ENCODE measurements at places on chromosomes 4 and X. TPM values are rescaled to one million over a fixed set of nuclear protein-coding genes. Genes with fewer than 3 reads are reported as not detected.

DNA sequence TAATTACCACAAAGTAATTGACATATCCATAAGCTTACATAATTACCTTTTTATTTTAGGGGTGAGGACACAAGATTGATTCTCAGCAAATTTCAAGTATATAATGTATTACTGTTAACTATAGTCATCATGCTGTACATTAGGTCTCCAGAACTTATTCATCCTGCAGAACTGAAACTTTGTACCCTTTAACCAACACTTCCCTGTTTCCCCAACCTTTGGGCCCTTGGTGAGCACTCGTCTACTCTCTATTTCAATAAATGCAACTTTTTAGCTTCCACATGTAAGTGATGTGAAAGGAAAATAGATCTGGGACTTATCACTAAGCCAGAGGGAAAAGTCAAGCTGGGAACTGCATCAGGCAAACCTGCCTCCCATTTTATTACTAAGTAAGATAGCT is 33.6 kb upstream of the CCNG2 start:
- no peak for DNase-seq

DNA sequence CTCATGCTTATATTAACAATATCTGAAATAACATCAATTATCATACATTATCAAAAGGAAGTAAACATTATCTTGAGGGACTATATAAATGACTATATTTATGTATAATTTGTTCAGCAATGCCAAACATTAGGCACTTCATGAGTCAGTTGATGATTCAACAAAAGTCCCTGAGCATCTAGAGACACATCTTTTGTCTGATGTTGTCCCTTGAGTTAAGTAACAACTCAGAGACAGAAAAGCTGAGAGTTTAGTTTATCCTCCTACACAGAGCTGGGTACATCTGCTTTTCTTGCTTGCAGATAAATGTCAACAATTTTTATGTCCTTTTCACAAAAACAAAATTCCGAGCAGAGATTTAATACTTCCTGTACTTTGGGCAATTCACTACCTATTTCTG is 311.1 kb downstream of the INPP4B start:
- DNase-seq = no peak

DNA sequence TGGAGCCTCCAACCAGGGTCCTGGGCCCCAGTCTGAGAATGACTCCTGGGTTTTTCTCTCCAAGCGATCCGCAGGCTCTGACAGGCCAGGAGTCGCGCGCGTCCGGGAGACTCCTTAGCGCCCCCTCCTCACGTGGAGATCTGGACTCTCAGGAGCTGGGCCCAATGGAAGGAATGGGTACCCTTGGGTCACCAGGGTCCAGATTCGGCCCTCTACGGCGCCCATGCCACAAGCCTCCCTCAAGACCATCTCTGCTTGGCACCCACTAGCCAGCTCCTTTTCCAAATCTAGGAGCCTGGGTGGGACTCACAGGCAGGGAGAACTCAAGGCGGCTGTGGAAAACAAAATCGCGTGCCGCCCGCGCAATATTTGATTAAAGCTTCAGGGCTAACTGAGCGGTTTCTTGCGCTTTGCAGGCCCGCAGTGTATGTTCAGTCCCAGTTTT is 7.1 kb downstream of the HAND2 start:
- no peak for DNase-seq

DNA sequence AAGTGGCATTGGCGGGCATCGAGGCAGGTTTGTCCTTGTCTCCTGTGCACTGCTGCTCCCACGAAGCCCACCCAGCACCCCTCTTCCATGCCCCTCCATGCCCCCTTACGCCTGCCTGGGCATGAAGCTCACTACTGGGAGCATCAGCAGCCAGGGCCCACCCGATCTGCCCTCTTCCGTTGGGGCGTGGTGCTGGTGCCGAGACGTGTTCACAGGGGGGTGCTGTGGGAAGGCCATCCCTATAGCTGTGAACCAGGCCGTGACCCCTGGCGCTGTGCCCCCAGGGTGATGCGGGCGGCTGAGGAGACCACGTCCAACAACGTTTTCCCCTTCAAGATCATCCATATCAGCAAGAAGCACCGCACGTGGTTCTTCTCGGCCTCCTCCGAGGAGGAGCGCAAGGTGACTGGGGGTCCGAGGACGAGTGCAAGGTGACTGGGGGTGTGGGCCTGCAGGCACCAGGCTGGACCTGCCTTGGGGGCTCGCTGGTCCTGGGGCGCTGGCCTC is 19.3 kb upstream of the ADD1 start:
- DNase-seq = no peak

DNA sequence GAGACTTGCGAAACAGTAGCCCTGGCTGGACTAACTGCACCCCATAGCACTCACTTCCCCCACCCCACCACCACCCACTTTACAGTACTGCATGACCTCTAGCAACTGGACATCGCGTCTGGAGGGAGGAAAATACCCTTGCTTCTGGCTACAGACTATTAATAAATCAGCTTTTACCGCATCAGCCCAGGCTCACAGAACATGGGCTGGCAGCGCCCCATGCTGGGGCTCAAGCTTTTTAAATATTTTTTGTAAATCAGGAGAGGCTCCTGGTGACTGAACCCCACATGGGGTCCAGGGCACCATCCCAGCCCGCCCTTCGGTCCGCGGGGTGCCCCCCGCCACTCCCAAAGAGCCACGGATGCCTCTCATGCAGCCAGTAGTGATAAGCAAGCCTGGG is 2.7 kb downstream of the HS6ST2 start:
- DNase-seq = no peak

DNA sequence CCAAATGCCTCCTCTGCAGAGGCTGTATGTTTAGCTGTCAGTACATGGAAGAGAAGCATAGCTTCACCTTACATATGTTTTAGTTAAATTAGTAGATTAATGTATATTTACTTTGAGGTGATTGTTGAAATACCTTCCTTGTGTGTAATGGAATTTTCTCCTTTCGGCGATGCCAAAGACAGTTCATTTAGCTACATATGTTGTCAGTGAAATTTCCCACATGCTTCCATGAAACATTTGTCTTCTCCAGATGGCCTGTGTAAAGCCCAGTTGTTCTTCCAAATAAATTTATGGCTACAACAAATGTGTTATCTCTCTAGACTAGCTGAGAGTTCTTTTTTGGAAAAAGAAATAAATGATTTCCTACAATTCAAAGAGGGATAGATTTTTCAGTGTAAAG is 95.2 kb downstream of the GPAT3 start:
- no peak for DNase-seq

GRCh38 chr4:34193451-34194154 is 2050.7 kb downstream of the ARAP2 start:
- DNase-seq = no peak

GRCh38 chrX:129998021-129998420 is 15.6 kb downstream of the BCORL1 start:
- no peak for DNase-seq

- no peak for DNase-seq
Measured at GRCh38 chrX:67601771-67602170, 58.0 kb downstream of the AR start.

DNA sequence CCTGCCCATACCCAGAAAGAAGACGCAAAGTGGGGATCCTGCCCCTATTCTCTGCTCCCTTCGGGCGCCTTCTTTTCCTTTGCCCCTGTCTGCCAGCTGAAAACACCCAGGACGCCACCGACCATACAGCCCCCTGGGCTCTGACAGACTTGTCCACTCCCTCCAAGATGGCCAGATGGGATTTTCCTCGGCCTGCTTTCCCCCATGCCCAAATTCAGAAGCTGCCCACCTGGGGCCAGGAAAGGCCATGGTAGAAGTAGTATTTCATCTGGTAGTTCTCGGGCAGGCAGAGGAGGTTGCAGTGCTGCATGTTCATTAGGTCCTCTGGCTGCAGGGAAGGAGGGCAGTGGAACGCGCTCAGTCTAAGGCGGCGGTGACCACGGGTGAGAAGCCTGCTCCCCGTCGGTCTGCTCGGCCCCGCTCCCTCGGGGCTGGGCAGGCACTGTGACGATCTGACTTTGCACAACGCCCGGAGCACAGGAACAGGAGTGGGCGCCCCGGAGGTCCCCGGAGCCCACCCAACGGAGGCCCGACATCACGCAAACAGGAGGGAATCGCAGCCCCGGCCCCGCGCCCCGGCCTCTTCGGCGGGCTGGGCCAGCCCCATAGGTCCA is 582 bp downstream of the NAA10 start:
- no peak for DNase-seq

GRCh38 chr4:163550869-163551267 is 56.4 kb downstream of the TMA16 start:
- no peak for DNase-seq

GRCh38 chr4:2298532-2298991 is 36.7 kb upstream of the MXD4 start:
- no peak for DNase-seq

DNA sequence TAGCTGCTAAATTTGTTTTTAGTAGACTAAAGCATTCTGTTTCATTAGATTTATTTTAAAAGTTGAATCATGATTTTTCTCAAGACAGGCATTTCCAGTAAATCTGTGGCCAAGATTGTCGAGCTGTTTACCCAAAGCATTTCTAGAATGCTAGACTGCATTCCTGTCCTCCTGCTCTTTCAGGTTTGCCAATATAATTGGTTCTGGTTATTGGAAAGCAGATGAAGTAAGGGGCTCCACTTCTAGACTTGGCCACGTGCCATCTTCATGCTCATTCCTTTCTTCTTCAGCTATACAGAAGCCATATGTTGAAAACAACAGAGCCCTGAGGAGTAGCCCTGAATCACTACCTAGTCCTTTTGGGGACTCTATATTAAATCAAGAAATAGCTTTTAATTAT is 62.5 kb downstream of the PGRMC2 start:
- DNase-seq = no peak

DNA sequence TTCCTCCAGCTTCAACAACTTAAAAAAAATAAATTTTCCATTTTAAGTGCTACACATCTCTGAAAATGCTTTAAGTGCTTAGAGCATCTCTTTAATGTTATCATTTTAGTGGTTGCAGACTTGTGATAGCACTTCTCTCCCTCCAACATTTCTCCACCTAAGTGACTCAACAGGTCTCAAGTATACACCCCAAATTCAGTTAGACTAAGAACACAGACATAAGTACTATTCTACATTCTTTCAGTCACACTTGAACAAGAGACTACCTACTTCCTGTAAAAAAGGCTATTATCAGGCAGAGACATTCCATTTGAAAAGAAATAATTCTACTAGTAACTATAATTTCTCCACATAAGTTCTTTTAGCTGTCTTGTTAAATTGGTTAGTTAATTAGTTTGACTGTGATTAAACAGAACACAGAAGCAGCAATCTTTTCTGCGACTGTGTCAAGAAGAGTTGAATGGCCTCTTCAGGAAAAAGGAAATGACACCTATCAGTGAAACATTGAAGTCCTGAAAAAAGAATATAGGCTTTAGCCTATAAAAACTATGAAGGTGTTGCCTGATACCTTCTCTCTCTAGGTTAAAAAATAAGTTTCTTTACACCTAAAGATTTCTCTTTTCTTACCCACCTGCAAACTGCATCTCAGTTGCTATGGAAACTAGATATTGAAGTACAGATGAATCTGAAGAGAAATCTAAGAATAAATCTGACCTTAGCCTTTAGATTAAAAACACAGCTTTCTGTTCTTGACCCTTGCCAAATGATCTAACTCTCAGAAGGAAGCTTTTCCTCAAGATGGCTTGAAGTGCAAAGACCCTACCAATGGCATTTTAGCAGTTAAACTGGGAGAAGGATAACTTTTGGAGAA is 18.0 kb downstream of the NAF1 start:
- DNase-seq = no peak

DNA sequence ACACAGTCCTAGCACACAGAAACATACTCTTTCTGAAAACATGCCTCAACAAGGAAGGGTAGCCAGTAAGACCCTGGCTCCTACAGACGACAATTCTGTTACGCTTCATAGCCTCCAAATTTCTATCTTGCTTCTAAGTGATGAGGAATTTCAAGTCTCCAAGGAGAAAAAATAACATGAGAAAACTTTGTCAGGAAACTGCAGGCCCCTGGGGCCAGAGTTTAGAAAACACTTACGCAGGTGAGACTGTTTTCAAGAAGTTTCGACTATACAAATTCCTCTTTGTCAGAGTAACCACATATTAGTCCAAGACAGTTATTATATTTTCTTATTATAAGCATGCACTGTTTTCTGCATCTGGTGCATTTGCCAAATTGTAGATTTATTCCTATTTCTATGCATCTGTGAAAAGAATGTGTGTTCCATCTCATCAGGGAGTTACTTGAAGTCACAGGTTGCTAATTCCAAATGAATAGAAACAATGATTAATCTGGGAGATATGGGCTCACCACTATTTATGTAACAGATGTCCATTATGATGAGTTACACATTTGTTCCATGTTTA is 30.3 kb upstream of the HCCS start:
- no peak for DNase-seq

DNA sequence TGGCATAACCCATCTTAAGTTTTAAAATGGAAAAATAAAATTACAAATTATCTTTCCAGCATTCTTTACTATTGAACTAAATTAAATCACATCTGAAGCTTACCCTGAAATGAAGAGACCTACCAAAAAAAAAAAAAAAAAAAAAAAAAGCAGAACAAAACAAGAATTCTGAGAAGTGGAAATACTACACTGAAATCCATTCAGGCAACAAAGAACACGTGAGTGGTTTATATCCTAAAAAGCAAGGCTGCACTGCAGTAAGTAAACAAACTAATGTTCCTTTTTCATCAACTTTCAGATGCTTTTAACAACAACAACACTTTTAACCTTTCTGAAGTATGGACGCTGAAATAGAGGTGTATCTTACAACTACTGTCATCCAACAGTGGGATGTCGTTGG is 7.5 kb downstream of the FRYL start:
- DNase-seq = no peak

- DNase-seq = no peak
Measured at GRCh38 chr4:168825975-168826374, 184.1 kb downstream of the CBR4 start.

Gene XPNPEP2
- 0.25 TPM for total RNA-seq

Gene GLRA2
- not detected for total RNA-seq

Gene BEX2
- total RNA-seq = 57.5 TPM

Gene SCD5
- 0.88 TPM for total RNA-seq

Gene ARHGEF38
- total RNA-seq = not detected

Gene GNRHR
- total RNA-seq = not detected

Gene SYNPO2
- 4.2 TPM for total RNA-seq

Gene RBM3
- total RNA-seq = 164 TPM

Gene TCEAL1
- 3.9 TPM for total RNA-seq

Gene FAM184B
- total RNA-seq = 0.46 TPM

Gene PABPC5
- total RNA-seq = 1.4 TPM
